Suppressor macrophage (primary cell): ENCODE measurements at places on chromosomes 3 and 15.

- no peak for DNase-seq
Measured at GRCh38 chr15:43920254-43920600, 93.4 kb downstream of the WDR76 start.

- DNase-seq = no peak
Measured at GRCh38 chr3:120708408-120708807, 26.4 kb upstream of the HGD start.

GRCh38 chr15:73677146-73677607, 7.0 kb upstream of the CD276 start:
- peak; percentile 74 for DNase-seq

GRCh38 chr3:181694805-181695660, 16.7 kb upstream of the SOX2 start:
- no peak for DNase-seq

- DNase-seq = no peak
Measured at GRCh38 chr3:124952282-124952855, 17.8 kb upstream of the MUC13 start.

DNA sequence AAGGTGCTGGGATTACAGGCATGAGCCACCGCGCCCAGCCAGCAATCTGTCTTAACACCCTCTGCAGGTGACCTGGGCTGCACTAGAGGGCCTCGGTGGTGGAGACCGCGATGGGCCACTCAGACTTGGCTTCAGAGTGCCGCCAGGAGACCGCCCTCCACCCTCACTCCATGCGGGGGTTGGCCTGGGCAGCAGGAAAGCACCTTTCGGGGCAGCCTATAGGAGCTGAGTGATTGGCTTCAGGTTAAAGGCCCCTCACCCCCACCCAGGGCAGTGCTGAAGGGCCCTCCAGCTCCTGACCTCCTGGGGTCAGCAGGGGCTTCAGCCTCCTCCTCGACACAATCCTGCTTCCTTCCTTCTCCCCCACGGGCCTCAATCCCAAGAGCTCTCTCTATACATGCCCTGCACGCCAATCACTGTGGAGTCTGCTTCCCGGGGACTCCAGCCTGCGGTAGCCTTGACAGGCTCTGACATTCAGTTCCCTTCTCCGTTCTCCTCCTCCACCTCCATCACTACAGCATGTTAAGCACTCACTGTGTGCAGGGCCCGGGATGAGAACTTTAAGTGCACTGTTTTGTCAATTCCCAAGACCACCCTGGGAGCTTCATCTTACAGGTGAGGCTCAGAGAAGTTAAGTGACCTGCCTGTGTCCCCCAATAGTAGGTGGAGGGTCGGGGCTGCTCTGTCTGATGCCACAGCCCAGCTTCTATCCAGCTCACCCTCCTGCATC, 225.3 kb downstream of the XXYLT1 start:
- no peak for DNase-seq

DNA sequence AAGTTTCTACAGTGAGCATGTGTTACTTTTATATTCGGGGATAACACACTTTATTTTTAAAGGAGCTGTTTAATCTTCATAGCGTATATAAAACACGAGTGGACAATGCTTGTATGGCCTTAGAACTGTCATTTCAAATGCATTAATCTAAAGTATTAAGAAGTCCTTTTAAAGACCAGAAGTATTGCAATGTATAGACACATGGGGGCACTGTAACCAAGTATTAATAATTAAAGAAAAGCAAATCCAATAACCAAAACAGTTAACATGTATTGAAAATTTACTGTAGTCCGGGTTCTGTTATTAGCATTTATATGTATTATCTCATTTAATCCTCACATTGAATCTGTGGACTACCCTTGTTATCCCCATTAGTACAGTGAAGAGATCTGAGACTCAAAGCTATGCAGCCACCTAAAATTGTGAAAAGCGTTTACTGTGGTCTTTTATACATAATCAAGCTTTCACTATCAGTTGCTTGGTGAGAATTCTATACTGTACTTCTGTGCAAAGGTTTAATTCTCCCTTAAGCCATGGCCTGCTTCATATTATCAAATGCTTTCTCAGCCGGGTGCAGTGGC, 10.1 kb downstream of the ARL14 start:
- DNase-seq = peak; percentile 42

DNA sequence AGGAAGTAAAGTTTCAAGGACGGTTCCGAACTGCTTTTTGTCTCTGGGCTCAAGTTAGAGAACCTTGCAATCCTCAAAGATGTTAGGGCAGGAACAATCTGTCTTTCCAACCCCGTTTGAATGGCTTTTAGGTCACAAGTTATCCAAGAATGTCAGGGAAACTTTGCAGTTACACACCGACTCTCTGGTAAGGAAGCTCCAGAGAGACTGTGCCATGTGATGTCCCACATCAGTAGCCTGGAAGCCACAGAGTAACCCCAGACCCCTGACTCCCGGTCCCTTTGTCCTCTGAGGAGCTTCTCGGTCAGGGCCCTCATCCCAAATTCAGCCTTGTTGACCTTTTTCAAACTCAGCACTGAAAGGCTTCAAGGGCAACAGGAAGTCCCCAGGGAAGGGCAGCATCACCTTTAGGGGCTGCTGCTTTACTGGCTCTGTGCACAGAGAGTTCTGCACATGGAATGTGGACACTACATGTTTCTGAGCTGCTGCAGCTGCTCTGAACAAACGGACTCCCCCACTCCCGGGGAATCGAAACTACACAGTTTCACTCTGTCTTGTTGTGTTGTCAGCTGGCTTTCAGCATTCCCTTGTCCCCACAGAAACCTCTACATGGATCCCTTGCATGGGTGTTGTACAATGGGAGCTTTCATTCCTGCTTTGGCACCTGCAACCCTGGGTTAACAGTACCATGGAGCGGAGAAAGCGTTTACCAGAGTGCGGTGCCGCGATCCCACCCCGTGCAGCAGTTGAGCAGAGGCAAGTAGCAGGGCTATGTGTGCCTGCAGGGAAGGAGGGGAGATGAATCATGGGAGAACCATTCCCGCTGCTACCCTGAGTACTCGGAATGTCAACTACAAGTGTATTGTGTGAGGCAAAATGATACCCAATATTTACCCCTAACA, 408.2 kb upstream of the THBS1 start:
- no peak for DNase-seq

GRCh38 chr3:38583688-38584087, 65.8 kb downstream of the SCN5A start:
- DNase-seq = no peak

GRCh38 chr3:193945143-193945542, 190.8 kb upstream of the HES1 start:
- DNase-seq = peak; percentile 14

GRCh38 chr15:60458721-60459120, 20.2 kb downstream of the ICE2 start:
- DNase-seq = peak; percentile 63

GRCh38 chr3:106783231-106783630, 594.0 kb upstream of the CCDC54 start:
- DNase-seq = no peak

GRCh38 chr3:60754617-60755016, 496.6 kb downstream of the FHIT start:
- DNase-seq = no peak

DNA sequence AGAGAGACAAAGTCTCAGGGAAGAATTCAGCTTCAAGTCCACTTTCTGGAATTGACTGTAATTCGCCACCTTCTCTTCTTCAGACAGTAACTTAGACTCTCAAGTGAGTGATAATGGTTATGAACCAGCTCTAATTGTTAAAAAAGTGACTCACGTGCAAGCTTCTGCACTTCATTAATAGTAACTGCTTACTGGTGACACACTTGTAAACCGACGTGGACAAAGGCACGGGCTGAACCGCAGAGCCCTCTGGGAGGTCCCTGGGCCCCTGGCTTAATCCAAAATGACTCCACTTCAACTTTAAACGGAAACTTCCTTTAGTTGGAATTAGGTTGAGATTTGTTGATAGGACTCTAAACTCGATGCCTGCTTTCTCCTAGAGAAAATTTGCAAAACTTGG, 17.0 kb downstream of the MUC4 start:
- no peak for DNase-seq

- no peak for DNase-seq
Measured at GRCh38 chr15:31456354-31457060, 129.9 kb downstream of the KLF13 start.

- no peak for DNase-seq
Measured at GRCh38 chr3:109387621-109388020, 50.3 kb upstream of the DPPA4 start.

- DNase-seq = no peak
Measured at GRCh38 chr3:182940266-182940808, 40.0 kb downstream of the DCUN1D1 start.

GRCh38 chr3:184176377-184177330, 2.0 kb downstream of the AP2M1 start:
- peak; percentile 79 for DNase-seq

- no peak for DNase-seq
Measured at GRCh38 chr15:96273317-96274086, 57.0 kb upstream of the NR2F2 start.

DNA sequence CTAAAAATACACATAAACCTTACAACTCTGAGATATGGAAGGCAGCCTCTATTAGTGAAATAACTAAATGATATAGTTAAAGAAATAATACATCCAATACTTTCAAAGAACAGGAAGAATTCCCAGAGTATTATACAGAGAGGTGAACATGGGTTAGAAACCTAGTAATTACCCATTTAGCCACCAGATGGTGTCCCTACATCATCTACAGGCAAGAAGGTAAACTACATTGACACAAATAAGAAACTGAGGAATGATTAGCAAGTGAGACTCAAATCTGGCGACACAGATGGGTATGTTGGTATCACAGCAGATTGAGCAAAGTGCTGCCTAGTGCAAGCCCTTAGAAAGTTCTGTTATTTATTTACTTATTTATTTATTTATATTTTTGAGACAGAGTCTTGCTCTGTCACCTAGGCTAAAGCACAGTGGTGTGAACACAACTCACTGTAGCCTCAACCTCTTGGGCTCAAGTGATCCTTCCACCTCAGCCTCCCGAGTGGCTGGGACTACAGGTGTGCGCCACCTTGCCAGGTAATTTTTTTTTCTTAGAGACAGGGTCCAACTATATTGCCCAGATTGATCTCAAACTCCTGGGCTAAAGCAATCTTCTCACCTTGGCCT, 28.2 kb downstream of the NEK4 start:
- DNase-seq = peak; percentile 66

GRCh38 chr15:93861413-93861812, 369.9 kb upstream of the MCTP2 start:
- DNase-seq = no peak

DNA sequence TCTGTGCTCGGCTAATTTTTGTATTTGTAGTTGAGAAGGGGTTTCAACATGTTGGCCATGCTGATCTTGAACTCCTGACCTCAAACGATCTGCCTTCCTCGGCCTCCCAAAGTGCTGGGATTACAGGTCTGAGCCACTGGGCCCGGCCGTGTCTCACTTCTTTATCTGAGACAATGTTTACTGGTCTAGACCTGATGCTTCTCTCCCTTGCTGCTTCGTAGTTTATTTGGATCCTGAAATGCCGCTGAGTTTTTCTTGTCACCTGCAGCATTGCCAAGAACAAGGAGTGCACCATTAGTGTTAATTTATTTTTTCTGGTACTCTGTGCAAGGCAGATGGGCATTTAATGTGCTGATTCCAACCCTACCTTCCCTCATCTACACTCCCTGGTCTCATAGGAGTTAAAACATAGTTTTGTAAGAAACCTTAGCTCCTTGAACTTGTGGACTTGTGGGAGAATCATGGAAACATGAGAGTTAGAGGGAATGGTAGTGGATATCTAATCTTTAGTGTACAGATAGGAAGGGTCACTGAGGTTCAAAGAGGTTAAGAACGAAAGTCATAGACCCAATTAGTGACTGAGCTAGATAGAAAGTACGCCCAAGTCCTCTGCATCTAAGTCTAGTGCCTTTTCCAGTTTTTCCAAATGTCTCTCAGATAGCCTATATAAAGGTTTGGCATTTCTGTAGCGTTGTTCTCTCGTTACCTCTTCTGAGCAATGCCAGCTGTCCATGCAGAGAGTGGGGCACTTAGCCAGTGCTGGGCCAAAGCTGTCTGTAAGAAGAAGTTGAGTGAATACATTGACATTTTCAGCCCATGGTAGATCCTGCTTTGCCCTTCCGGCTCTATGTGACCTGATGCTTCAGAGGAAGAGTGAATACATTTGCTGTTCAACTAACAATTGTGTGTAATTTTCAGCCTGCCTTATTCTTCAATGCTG, 244.1 kb downstream of the LPP start:
- no peak for DNase-seq

DNA sequence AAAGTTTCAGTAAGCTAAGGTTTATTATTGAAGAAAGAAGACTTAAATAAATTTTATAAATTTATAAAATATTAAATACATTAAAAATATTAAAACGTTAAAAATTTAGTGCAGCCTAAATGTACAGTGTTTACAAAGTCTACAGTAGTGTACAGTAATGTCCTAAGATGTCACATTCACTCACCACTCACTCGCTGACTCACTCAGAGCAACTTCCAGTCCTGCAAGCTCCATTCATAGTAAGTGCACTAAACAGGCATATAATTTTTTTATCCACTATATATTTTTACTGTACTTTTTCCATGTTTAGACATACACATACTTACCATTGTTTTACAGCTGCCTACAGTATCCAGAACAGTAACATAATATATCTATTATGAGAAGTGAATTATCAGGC, 51.5 kb downstream of the TJP1 start:
- no peak for DNase-seq

GRCh38 chr3:149296972-149297371, 36.5 kb downstream of the TM4SF18 start:
- DNase-seq = no peak

GRCh38 chr3:81378552-81379293, 382.7 kb downstream of the GBE1 start:
- DNase-seq = no peak

DNA sequence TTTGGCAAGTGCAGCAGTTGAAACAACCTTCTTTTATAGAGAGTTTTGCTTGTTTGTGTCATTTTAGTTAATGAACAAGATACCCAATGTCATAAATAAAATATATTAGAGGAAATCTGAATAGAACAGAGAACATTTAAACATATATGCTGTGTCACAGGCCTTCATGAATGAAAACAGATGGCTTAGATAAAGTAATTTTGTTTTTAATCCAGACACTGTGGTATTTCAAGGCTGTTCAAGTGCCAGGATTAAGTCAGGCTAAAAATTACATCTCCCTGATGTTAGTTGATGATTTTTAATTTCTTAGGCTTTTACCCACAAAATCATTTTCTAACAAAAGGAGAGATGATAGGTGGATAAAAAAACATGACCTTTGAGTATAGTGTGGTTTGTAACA, 4.9 kb upstream of the ACKR4 start:
- DNase-seq = no peak

- DNase-seq = no peak
Measured at GRCh38 chr3:151011427-151011826, 38.9 kb upstream of the CLRN1 start.

DNA sequence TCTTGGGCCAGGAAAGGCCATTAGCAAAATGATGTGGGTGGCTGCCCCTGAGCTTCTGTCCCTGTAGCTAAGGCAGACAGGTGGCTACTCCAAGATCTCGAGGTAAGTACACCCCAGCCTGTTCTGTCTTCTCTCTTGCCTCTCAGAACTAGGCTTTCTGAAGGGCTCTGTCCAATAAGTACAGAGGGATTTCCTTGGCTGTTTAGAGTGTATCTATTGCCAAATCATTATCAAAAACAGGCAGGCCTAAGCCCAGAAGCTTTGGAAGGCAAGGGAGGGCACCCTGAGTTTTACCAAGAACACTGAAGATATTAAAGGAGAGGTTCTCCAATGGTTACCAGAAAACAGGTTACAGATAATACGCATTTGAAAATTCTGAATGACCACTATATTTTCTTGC, 156.6 kb downstream of the MYRIP start:
- no peak for DNase-seq

GRCh38 chr3:10474275-10474646, 31.1 kb downstream of the ATP2B2 start:
- DNase-seq = no peak

- no peak for DNase-seq
Measured at GRCh38 chr15:86161250-86161649, 81.6 kb downstream of the AGBL1 start.
